Stimulated activated CD4-positive, alpha-beta T cell treated with anti-CD3 and anti-CD28 coated beads, Interleukin-1b, Interleukin-23, amount 100 ng/mL, for 24 hours (primary cell): ENCODE measurements at places on chromosomes 16 and 17.

DNA sequence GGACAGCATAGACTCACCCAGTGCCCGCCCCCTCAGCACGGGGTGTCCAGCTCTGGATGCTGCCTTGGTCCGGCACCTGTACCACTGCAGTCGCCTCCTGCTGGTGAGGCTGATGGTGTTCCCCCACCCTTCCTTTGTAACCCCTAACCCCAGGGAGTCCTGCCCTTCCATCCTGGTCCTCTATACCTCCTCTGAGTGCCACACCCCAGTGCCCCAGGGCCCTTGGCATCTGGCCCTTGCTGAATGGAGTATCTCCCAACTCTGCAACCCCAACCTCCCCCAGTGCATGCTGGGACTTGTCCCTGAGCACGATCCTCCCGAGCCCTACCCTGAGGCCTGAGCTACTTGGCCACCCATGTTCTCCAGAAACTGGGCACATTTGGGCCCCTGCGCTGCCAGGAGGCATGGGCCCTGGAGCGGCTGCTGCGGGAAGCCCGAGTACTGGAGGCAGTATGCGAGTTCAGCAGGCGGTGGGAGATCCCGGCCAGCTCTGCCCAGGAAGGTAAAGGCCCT lies 15.8 kb downstream of the RIPOR1 start:
- DNase-seq = no peak

GRCh38 chr17:30236766-30237165 lies 1.3 kb upstream of the SLC6A4 start:
- DNase-seq = no peak

- no peak for DNase-seq
These were observed 42.8 kb upstream of the FOXF1 start for GRCh38 chr16:86467490-86467889.

DNA sequence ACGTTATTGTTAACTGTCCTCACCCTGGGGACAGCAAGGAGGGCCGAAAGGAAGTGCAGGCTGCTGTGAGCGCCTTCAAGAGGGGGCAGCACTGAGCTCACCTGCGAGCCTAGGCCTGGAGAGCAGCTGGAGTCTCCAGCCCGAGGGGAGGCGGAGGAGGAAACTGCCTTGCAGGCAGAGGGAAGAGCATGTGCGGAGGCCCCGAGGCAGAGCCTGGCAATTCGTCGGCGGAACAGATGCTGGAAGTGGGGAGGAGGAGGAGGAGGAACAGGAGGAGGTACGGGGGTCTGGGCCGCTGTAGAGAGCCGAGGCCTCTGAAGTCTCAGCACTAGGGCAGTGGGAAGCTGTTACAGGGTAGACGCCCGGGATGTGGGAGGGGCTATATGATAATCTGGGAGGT lies 49.6 kb upstream of the PLCG2 start:
- no peak for DNase-seq

- no peak for DNase-seq
These were observed 4.0 kb downstream of the PRSS53 start for GRCh38 chr16:31084584-31085302.

DNA sequence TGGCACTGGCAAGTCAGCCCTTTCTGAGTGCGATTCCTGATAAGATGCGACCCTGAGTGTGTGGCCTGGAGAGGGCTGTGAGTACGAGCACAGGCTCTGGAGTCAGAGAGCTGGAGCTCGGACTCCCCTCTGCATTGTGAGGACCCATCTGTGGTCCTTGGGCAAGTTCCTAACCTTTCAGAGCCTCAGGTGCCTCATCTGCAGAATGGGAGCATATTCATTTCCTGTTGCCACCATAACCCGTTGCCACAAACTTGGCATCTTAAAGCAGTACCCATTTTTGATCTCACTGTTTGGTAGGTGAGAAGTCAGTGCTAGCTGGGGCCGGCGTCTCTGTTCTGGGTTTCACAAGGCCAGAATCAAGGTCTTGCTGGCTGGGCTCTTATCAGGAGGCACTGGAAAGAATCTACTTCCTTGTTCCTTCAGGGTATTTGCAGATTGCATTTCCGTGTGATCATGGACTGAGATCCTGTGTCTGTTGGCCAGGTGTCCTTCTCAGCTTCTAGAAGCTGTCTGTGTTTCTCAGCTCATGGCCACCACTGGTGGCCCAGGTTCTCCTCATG lies 20.2 kb downstream of the KNOP1 start:
- no peak for DNase-seq
